ENCODE measurements at places on chromosomes 12 and 14.

DNA sequence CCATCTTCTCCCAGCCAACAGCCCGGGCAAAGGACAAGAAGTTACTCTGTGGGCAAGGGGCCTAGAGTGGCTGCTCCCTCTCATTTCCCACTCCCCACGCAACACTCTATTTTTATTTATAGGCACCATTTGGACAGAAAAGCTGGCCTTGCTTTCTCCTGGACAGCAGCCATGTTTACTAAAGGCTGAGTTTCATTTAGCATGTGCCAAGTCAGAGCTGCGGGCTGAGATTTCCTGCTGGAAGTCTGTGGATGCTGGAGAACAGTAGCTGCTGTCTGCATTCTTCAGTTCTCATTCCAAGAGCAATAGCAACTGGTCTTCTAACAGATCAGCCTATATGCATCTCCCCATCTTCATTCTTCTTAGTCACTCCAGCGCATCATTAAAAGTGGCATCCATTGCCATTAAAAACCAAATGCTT, 8.3 kb downstream of the COL2A1 start:
- no peak for DNase-seq

DNA sequence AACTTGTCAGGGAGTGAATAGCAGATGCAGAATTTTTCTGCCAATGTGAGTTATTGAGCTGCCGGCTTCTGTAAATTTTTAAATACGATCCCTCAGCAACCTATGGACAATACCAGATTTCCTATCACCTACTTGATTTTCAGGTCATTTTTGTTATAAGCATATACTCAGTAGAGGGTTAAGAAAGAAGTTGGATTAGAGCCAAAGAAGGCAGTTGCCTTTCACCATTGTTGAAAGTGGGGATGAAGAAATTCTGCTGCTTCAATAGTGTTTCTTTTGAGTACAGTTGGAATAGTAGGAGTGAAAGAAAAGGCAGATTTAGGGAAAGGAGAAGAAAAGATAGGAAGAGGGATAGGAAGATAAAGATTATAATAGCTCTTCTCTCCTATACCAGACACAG, 197.1 kb downstream of the ATP23 start:
- no peak for DNase-seq

DNA sequence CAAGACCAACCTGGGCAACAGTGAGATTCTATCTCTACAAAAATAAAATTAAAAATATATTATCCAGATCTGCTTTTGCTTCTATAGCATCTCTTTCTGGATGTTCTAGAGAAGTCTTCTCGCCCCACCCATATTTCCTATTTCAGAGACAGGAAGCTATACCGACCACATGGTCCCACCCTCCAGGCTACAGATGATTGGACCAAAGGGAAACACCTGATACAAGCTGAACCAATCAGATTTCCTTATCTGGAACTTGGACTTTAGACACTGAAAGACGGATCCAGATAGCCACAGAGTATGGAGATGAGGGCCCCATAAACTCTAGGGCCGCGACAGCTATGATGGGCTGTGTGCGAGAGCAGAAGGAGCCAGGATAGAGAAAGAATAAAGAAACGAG, 48.7 kb downstream of the CCDC60 start:
- DNase-seq = no peak

DNA sequence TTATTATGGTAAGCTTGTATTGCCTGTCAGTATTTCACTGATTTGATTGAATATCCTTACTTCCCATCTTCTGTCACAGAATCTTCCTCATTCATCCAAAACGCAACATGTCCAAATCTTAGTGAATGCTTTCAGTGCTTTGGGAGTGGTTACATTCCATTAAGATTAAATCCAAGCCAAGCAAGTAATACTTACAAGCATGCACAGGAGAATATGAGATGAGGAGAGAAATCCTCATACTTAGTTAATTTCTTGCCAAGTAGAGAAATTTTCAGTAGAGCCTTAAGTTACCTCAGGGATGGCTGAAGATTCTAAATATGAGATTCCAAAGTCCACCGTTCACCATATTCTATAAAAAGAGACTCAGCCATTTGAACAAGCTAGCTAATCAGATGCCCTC, 316.0 kb downstream of the RAD51B start:
- no peak for DNase-seq

GRCh38 chr12:107393043-107393717, 292.4 kb upstream of the PWP1 start:
- DNase-seq = no peak

DNA sequence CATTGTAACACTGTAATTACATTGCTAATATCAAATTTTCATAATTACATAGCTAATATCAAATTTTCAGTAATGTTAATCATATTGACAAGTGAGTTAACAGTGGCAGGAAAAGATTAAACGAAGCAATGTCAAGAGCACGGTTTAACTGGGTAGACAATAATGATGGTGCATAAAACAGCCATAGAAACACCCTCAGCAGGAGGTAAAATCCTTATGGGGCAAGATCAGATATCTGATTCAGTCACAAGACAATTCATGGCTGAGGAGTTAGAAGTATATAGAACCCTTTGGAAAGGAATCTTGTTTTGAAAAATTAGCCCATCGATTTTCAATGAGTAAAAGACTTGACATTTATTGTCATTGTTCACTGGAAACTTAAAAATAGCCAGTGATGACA, 190.6 kb downstream of the SLC2A13 start:
- DNase-seq = no peak

DNA sequence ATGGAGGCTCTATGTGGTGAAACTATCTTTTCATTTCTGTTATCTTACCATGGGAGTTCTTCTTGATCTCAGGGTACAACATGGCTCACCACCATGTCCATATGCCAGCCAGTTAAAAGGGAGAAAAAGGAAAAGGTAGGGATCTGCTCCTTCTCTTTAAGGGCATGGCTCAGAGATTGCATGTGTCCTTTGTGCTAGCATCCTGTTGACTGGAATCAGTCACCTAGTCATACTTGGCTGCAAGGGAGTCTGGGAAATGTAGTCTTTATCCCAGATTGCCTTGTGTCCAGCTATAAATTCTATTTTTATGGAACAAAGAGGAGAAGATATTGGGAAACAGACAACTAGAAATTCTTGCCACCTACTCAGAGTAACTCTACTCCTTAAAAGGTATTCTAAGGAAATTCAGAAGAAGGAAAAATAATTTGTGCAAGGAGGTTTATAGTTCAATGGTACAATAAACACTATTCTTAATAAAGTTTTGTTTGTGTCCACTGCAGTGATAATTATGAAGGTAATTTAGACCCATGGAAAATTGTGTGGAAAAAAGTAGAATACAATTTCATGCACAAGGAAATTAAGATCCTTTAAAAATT, 86.4 kb upstream of the RPH3A start:
- DNase-seq = no peak
